ENCODE measurements at places on chromosomes 1 and 21. TPM values are rescaled to one million over a fixed set of nuclear protein-coding genes. Genes with fewer than 3 reads are reported as not detected.

The ARHGEF10L gene
- total RNA-seq: 25.6 TPM

The USP25 gene
- 109 TPM for total RNA-seq

The ARHGEF19 gene
- 1.8 TPM for total RNA-seq

The ATP1A4 gene
- total RNA-seq: 2.0 TPM

The ASCL5 gene
- 0.30 TPM for total RNA-seq

The C21orf91 gene
- 5.2 TPM for total RNA-seq

The S100A7 gene
- total RNA-seq: not detected

The SPAG17 gene
- not detected for total RNA-seq

The OVAAL gene
- not detected for total RNA-seq

The TMEM125 gene
- not detected for total RNA-seq

The MYBPH gene
- total RNA-seq: 882 TPM

The TSSK3 gene
- not detected for total RNA-seq

The PTPN7 gene
- total RNA-seq: 0.49 TPM

The CLDN14 gene
- not detected for total RNA-seq

The TIAM1 gene
- total RNA-seq: 1.0 TPM

The FRRS1 gene
- total RNA-seq: 2.4 TPM

The CFHR3 gene
- not detected for total RNA-seq

The HRNR gene
- not detected for total RNA-seq

The LCE1F gene
- not detected for total RNA-seq

The SLC2A5 gene
- 12.8 TPM for total RNA-seq

The FMO4 gene
- 1.7 TPM for total RNA-seq

The C4BPA gene
- not detected for total RNA-seq

The CHI3L2 gene
- 0.42 TPM for total RNA-seq

The FMOD gene
- total RNA-seq: 5.9 TPM

The ANGPTL1 gene
- total RNA-seq: 43.6 TPM

The RCSD1 gene
- total RNA-seq: 25.2 TPM

The CD1D gene
- total RNA-seq: 0.89 TPM

The VHLL gene
- not detected for total RNA-seq

The RSPO1 gene
- not detected for total RNA-seq

The GJA9 gene
- not detected for total RNA-seq

The L1TD1 gene
- total RNA-seq: not detected

The ADORA3 gene
- 2.0 TPM for total RNA-seq

The SELENBP1 gene
- total RNA-seq: 19.7 TPM

The UBASH3A gene
- total RNA-seq: not detected

The GPR52 gene
- total RNA-seq: 0.34 TPM

The B3GALT5 gene
- total RNA-seq: 1.0 TPM

The DOP1B gene
- 14.9 TPM for total RNA-seq

The EPHB2 gene
- 0.17 TPM for total RNA-seq

The ATP13A2 gene
- total RNA-seq: 13.9 TPM

The RAP1GAP gene
- total RNA-seq: not detected

The TFF2 gene
- total RNA-seq: not detected

The OLFML3 gene
- 8.2 TPM for total RNA-seq

The ATAD3A gene
- total RNA-seq: 33.5 TPM

The COL24A1 gene
- 0.42 TPM for total RNA-seq

The LCE2C gene
- not detected for total RNA-seq

The TMEM201 gene
- total RNA-seq: 37.3 TPM

The HAO2 gene
- not detected for total RNA-seq

The TRNP1 gene
- total RNA-seq: 3.8 TPM

The AK5 gene
- total RNA-seq: 0.44 TPM

The CELA2B gene
- 0.36 TPM for total RNA-seq

The ARHGEF11 gene
- 22.8 TPM for total RNA-seq

The EPHA2 gene
- 3.2 TPM for total RNA-seq

The CNR2 gene
- total RNA-seq: 0.08 TPM

The RGS7 gene
- not detected for total RNA-seq
